ENCODE measurements at places on chromosomes 5 and 9. TPM values are rescaled to one million over a fixed set of nuclear protein-coding genes. Genes with fewer than 3 reads are reported as not detected.

The PCDHB4 gene
- 7.3 TPM for total RNA-seq

The FGFR4 gene
- 3.3 TPM for total RNA-seq

The ERCC6L2 gene
- 82.0 TPM for total RNA-seq

The CCL21 gene
- total RNA-seq, result 7.5 TPM

- DNase-seq, result peak; percentile 22
Measured at GRCh38 chr5:149561848-149562247, 10.6 kb upstream of the CSNK1A1 start.

GRCh38 chr5:170450061-170450669 lies 53.7 kb upstream of the KCNIP1 start:
- no peak for DNase-seq

DNA sequence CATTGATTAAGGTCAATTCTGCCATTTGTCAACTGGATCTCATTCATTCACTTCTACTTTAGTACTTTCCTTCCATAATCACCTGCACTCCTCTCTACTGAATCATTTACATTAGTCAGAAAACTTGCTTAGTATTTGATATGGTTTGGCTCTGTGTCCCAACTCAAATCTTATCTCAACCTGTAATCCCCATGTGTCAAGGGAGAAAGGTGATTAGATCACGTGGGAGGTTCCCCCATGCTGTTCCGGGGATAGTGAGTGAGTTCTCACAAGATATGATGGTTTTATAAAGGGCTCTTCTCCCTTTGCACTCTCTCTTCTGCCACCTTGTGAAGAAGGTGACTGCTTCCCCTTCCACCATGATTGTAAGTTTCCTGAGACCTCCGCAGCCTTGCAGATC lies 23.7 kb upstream of the UGCG start:
- no peak for DNase-seq

GRCh38 chr5:55062039-55062779 lies 38.2 kb downstream of the GZMK start:
- no peak for DNase-seq

DNA sequence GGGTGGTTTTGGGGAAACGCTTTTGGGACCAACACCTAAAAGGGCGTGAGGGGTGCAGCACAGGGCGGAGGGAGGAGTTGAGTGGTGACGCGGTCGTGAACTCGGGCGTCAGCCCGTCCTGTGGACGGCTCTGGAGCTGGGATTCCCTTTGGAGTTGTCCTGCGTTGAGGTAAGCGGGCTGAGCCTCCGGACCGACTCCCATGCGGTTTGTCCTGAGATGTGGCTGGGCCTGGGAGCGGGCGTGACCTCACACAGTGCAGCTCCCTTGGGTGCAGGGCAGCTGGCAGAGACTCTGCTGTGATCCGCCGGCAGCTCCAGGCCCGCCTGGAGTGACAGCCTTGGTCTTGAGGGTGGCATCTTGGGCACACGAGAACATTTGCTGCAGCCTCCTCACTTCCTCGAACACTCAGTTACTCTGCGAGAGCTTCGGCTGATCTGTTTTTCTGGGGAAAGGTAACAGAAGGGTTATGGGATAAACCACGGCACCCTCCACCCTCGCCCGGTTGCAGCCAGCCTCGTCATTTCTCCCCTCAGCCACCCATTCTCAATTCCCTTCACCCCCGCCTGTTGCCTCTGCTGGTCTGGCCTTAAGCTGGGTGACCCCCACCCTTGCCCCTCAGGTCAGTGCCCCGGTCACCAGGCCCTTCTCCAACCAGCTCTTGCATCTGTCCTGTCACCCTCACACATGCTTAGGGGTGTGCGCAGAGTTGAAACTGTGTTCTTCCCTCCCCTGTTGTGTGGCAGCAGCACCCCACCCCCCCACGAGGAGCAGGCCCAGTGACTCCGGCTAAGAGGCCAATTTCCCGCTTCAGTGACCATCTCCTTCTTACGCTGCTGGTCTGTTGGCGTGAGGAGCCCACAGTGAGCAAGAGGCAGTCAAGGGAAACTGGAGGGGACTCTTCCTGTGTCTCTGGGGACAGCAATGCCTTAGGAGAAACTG lies 94.2 kb upstream of the COL5A1 start:
- no peak for DNase-seq

DNA sequence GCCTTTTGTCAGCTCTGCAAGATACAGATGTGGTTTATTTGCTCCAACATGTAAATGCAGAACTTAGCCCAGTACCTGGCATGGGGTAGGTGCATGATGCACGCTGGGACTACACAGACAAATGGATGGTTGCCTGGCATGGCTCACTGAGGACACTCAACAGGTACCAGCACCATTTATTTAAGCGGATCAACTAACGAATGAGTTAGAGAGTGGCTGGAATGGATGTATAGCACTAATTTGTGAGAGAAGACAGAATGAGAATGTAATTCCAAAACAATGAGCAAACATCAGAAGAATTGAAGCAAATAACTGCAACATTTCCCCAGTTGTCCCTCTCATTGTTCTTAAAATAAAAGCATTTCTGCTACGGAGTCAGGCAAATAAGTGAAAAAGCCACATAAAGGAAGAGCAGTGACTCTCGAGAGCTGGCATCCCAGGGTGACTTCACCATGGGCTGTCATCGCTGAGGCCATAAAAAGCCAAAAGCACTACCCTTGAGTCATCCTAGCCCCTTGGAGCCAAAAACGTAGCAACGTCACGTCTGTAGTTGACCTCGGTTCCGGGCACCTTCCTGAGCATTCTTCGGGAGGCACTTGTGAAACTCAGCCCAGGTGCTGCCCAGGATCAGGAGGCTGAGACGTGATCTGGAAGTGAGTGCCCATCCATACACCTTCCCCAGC lies 290.3 kb downstream of the NSG2 start:
- no peak for DNase-seq

- DNase-seq, result no peak
Measured at GRCh38 chr9:34961574-34962490, 3.7 kb downstream of the PHF24 start.

- DNase-seq, result no peak
Measured at GRCh38 chr9:92275541-92275940, 18.0 kb downstream of the IARS1 start.

DNA sequence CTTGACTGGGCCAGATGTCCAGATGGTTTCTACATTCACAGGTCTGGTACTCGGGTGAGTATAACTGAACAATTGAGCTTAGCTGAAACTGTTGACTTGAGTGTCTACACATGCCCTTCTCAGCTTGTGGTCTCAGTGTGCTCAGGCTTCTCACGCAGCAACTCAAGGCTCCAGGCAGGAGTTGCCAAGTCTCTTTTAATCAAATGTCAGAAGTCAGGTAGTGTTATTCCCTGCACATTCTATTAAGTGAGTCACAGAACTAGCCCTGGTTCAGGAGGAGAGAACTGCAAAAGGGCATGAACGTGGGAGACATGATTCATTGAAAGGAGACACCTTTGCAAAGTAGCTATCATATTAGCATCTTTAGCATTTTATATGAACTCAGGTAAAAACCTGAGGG lies 199.3 kb upstream of the ACTBL2 start:
- DNase-seq, result no peak

DNA sequence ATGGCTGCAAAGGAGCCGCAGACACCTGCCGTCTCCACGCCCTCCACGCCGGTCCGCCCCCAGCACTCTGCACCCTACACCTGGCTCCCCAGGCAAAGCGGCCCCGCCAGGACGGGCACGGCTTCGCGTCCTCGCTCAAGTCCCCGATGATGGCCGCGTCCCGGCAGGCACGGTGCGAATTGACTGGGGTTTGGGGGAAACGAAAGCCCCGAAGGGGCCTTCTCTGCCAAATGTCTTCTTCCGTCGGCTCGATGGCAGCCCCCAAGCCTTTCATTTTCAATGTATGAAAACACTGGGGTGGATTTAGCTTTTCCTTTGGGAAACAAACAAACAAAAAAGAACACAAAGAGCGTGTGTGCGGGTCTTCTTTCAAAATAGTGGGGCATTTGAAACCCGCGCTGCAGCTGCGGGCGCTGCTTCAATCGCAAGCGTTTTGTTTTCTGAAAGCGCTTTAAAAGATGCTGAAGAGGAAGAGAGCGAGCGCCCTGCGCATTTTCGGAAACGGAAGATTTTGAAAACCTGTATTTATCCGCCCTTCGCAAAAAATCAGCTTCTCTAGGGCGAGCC lies 160.0 kb downstream of the RMI1 start:
- no peak for DNase-seq

DNA sequence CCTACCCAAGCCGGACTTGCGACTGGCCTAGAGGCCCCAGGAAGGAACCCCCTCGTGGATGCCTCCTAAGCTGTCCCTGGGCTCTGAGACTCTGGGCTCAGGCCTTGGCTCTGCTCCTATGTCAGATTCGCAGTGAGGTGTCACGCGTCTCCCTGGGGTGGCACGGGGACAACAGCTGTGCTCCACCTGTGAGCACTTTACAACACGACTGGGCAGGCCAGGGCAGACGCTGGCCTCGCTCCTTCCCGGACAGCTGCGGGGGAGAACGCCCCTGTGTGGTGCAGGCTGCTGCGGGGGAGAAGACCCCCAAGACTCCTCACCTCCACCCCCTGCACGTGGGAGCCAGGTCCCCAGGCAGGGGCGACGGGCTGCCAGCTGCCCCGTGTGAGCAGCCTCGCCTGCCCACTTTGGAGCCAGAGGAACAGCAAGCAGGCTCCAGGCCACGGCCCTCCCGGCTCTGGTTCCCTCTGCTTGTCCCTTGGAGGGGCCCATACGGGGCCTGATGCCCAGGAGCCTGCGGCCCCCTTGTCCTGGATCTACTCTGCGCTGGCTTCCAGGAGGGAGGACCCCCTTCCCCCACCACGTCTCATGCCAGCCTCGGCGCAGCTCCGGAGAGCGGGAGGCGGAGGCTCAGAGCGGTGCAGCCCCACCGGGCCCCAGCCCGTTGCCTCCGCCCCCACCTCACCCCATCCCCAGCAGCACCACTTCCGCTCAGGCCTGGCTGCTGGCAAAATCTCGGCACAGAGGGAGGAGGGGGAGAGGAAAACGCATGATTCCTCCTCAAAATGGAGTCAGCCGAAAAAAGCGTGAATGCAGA lies 36.0 kb downstream of the SARDH start:
- no peak for DNase-seq

GRCh38 chr5:175878544-175879438 lies 7.4 kb downstream of the CPLX2 start:
- DNase-seq, result no peak

DNA sequence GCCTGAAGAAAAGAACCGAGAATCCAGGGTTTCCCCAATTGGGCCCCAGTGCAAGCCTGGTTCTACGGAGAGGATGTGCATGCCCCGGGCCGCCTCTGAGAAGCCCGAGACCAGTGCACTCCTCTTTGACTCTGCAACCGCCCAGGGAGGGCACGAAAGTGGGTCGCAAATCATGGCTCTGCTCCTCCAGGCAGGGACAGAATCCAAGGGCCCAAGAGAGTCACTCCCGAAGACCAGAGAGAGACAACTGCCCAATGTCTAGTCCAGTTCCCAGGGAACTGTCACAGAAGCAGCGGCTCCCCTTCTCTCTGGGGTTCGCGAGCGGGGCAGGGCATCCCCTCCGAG lies 107.8 kb downstream of the PSD2 start:
- no peak for DNase-seq

DNA sequence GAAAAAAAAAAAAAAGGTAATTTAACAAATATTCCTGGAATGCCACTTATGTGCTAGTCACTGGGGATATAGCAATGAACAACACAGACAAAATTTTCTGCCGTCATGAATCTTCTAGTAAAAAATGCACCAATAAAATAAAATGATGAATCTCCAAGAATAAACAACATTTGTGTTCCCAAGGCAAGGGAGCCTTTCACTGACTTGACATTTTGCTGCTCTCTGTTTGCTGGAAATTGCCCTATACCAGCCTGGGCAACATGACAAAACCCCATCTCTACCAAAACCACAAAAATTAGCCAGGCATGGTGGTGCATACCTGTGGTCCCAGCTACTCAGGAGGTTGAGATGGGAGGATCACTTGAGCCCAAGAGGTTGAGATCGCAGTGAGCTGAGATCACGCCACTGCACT lies 64.5 kb upstream of the ERBIN start:
- DNase-seq, result no peak

DNA sequence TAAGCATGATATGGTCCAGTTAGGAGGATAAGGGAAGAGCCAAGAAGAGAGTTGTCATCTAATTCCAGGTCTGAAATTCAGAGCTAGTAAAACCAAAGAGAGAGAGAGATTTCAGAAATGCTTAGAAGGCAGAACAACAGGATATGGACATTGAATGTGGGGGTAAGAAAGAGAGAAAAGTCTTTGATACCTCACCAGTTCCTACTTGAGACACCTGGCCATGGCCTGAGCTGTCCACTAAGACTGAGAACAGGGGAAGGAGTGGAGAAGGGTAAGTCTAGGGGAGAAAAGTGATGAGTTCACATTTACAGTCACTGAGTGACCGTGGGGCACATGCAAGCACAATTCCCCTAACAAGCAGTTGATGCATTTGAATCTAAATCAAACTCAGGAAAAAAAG lies 35.5 kb downstream of the TIMD4 start:
- no peak for DNase-seq

- no peak for DNase-seq
Measured at GRCh38 chr5:174056064-174056847, 10.8 kb downstream of the NSG2 start.

DNA sequence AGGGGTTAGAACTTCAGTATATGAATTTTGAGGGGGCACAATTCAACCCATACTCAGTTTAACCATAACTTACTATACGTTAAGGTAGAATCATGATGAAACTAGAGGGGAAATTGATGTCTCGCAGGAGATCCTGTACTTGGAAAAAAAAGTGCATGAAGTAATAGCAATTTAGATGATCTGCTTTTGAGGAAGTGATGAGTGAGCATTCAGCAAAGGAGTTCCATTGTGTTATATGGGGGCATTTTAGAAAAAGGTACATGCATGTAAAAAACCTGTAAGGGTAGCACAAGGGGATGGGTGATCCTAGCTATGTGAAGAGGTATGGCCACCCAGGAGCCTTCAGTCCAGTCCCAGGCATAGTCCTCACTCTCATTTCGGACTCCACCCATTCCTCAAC lies 14.8 kb upstream of the TMC1 start:
- no peak for DNase-seq

DNA sequence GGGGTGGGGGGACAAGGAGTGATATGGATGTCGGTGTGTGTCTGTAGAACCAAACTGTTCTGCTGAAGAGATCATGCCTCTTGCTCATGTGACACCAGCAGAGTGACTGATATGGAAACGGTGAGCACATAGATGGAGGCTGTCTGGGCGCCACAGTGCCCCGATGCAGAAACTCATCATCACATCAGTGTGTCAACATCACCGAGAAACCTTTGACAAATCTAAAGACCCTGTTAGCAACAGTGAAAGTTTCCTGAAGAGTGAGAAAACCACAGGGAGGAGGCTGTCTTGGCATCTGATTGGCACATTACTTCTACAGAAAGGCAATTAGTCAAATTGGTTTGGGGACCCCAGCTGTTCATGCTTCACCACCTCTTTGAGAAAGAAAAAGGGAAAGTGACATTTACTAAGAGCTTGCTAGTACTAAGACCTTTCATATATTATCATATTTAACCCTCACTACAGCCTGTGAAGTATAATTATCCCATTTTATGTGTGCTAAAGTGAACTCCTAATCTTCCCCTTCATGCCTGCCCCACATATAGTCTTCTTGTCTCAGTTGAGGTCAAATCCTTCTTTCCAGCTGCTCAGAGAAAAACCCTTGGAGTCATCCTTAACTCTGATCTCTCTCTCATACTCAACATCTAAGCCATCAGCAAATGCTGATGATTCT lies 25.6 kb downstream of the CSF2 start:
- DNase-seq, result no peak
